ENCODE measurements at places on chromosomes 4 and X.

DNA sequence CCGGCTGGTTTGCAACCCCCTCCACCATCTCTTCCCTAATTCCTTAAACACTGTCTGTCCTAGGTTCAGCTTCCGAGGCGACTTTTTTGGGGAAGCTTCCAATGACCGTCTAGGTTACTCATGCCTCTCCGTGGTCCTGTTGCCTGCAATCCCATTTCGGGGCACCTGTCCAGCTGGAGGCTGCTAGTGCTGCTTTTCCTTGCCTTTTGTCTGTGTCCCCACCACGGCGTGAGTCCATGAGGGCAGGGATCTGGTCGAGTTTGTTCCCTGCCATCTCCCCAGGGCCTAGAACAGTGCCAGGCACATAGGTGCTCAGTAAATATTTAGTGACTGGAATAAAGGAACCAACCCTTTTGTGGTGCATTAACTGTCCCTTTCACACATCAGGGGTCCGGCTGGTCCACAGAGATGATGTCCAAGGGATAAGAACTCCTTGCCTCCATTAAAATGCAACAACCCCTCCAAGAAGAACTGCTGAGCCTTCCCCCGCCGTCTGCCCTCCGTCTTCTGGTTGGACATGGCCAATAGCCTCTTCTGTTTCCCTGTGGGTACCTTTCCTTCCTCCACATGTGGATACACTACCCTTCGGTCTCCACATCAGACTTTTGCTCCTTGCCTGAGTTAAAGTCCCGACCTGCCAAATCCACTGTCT is 5.7 kb upstream of the SORCS2 start:
- DNase-seq: no peak

DNA sequence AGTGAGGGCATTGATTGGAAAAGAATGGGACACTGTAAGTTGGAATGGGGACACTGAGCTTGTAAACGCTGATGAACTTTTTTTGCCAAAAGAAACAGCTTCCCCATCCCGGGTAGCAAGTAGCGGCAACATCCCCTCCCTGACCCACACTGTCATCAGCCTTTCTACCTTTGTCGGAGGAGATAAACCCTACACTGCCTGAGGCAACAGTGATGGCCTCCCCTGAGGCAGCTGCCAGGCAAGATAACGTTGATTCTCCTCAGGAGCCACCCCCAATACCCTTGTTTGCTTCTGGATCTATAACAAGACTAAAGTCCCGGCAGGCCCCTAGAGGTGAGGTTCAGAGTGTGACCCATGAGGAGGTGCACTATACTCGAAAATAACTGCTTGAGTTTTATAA is 10.3 kb upstream of the RAB33B start:
- no peak for DNase-seq

DNA sequence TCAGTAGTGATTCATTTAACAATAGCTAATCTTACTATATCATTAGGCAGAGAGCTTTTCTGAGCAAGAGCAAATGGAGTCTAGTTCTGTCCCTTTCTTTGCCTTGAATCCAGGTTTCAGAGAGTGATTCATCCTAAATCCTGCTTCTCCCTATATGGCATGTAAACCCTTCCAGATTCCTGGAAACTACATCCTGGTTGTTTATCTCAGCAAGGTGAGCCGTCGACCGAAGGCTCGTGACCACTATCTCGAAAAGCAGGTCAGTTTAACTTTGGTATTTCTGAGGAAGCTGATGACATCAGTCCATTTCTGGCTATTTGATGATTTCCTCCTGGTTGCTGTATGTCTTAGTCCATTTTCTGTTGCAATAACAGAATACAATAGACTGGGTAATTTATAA is 40.7 kb upstream of the ERVMER34-1 start:
- no peak for DNase-seq

- no peak for DNase-seq
These were observed 60.7 kb upstream of the DHRSX start for GRCh38 chrX:2561456-2561855.

GRCh38 chr4:182916483-182917181 is 554 bp downstream of the DCTD start:
- DNase-seq: no peak

DNA sequence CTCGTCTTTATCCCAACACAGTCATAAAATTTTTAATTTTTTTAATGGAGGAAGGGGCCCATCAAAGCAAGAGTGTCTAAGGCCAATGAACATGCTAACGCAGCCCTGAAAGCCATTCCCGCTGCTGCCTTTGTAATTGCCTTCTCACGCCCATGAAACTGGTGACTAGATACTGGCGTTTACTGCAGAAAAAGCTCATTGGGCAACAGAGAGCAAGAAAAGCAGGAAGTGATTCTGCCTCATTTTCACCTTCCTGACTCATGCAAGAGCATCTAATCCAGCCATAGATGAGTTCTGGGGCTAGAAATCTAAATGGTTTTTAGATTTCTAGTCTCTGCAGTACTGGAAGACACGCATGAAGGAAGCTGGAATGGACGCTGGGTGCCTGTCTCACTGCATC is 72.5 kb downstream of the ANXA3 start:
- no peak for DNase-seq

DNA sequence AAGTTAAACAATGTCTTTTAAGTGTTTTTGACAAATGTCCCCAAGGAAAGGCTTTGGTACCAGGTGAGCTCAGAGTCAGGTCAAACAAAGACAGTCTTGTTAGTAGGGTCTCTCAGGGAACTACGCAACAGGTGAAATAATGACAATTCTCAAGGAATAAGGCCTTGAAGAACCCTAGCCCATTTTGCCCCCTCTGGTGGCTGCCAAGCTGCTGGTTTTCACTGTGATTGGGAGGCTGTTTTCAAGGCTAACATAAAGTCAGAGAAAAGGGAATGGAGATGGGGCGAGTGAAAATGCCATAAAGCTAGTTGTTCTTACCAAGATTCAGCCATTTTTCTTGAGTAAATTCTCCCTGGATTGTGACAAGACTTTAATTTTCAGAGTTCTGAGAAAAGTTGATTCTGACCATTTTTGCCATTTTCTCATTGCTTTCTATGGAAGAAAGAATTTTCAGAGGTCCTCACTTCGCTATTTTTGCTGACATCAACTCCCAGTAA is 58.7 kb downstream of the RWDD4 start:
- DNase-seq: no peak

DNA sequence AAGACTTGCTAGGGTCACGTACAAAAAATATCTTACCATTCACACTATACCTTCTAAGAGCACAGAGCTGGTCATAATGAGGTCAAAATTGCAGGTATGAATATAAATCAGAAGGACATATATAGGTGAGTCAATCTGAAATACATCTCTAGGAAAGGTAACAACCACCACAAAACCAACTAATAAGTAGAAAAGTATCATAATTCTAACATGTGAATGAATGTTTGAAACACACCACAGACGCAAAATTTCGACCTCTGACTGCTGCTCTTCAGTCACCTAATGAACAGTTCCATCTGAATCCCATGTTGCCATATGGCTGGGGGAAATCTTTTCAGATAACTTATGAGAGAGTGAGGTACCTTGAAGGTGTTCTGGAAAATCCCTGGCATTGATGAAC is 22.1 kb downstream of the STAP1 start:
- DNase-seq: peak; percentile 18

GRCh38 chrX:23879380-23880090 is 28.2 kb downstream of the APOO start:
- DNase-seq: no peak

- DNase-seq: no peak
These were observed 36.7 kb upstream of the FBXW7 start for GRCh38 chr4:152572417-152573086.

- no peak for DNase-seq
These were observed 13.5 kb downstream of the AFF1 start for GRCh38 chr4:86948276-86948675.

GRCh38 chr4:81881855-81882621 is 410.3 kb upstream of the RASGEF1B start:
- no peak for DNase-seq

GRCh38 chrX:20284992-20285391 is 18.3 kb upstream of the RPS6KA3 start:
- no peak for DNase-seq

DNA sequence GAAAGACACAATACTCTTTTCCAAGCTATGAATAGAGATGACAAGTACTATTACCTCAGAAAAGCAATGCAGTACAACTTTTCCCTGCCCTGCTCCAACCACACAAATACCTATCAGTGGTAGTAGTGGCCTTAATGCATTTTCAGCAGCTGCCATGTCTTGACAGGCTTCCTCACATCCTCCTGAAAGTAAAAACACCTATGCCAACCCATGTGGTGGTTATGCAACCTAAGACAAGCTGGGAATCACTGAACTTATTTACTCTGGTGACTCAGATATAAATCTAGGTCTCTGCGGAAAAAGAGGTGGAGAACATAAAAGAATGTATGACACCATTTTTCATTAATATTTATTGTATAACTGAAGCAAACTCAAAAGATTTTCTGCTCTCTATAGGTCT is 14.5 kb downstream of the WDFY3 start:
- no peak for DNase-seq

DNA sequence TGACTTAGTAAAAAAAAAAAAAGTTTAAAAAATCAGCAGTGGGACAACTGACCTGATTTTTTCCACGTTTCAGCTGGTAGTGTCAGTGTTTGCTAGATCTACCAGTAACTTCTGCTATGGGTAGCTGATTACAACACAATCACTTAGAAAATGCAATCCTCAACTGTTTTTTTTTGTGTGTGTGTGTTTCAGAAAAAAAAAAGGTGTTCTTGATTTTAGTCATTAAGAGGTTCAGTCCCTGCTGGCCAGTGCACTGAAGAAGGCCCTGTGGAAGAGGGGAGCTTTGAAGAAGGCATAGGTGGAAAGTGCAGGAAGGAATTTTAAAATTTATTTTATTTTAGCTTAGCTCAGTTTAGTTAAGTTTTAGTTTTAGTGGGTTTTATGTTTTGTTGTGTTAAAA is 46.9 kb downstream of the SH2D1A start:
- no peak for DNase-seq

GRCh38 chr4:87144356-87144755 is 76.1 kb downstream of the KLHL8 start:
- DNase-seq: no peak

DNA sequence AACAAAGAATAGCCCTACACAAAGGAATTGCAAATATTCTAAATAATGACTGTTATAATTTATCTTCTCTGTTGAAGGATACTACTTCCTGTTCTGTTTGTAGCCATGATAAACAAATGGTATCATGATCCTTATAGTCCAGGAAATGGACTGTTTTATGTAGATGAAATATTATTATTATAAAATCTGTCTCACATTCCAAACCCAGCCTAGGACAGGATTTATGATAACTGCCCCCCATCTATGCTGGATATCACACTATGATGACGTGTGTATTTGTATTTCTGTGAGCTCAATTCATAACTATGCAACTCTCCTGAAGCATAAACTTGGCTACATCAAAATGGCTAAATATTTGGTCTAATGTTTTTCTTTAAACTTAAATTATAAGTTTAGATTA is 21.3 kb downstream of the DMD start:
- DNase-seq: no peak

All from GM13977 (cell line).